Stimulated activated CD8-positive, alpha-beta memory T cell treated with anti-CD3 and anti-CD28 coated beads, Interleukin-15, amount 100 ng/mL, for 24 hours (primary cell): ENCODE measurements at places on chromosomes 16 and 17.

- no peak for DNase-seq
These were observed 697.9 kb upstream of the SOX9 start for GRCh38 chr17:71422968-71423367.

- no peak for DNase-seq
These were observed 27.3 kb downstream of the GRIN2C start for GRCh38 chr17:74832421-74832820.

DNA sequence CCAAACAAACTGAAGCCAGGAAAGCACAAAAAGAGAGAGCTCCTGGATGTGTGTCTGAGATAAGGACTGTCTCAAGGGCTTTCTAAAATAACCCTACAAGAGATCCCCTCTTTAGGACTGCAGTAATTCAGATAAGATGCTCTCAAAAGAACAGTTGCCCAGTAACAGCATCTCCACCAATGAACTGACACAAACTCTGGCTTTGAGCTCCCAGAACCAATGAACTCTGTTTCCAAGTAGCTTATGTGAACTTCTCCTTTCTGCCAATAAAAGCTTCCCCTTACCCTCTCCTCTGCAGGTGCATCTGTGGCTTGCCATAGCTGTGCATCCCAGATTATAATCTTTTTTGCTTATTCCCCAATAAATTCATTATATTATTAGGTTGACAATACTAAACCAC lies 421.5 kb downstream of the SLC39A11 start:
- DNase-seq: no peak

GRCh38 chr16:87229230-87230188 lies 87.7 kb downstream of the C16orf95 start:
- DNase-seq: no peak
